Cerebellar cortex (tissue), 1 donor: ENCODE measurements at places on chromosomes 2 and 18.
A peak's percentile ranks its signal among the peaks of the same experiment; 100 is the strongest.

GRCh38 chr2:23626701-23627230 lies 241.8 kb downstream of the KLHL29 start:
- DNase-seq = no peak

GRCh38 chr2:28276076-28276618 lies 116.5 kb upstream of the FOSL2 start:
- peak; percentile 24 for DNase-seq

DNA sequence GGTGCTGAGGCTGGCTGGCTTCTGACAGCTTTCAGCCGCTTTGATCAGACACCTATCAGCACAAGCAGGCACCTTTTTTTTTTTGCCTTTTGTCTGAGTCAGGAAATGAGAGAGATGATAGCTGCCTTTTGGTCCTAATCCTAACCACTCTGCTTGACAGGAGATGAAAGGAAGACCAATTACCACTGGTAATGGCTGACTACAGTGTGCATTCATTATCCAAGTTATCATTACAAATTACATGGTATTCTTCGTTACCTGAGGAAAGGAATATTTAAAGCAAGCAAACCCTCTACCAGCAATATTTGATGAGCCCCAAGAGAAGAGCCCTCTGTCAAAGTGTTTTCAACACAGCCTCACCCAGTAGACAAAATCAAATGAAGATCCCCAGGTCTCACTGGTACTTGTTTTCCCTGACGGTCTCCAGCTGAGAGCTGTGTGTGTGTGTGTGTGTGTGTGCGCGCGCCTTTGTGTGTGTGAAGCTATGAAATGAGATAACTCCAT lies 925.7 kb downstream of the DCDC2C start:
- DNase-seq = no peak

DNA sequence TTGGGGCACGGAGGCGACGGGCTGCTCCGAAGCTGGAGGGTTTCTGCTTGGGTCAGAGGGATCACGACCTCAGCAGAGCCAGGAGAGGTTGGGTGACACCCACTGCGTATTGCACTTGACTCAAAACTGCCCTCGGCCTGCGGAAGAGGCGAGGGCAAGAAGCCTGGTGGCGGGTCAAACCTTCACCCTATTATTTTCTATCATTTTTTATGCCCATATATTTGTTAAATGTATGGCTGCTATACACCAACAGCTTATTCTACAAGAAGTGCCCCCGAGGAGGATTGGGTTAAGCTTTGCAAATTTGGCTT lies 12.6 kb upstream of the SATB2 start:
- DNase-seq = no peak

- DNase-seq = no peak
Measured at GRCh38 chr2:132538331-132538855, 121.8 kb downstream of the GPR39 start.

GRCh38 chr2:119716284-119716672 lies 37.3 kb downstream of the TMEM177 start:
- no peak for DNase-seq

- no peak for DNase-seq
Measured at GRCh38 chr18:60215432-60215831, 157.1 kb downstream of the MC4R start.

DNA sequence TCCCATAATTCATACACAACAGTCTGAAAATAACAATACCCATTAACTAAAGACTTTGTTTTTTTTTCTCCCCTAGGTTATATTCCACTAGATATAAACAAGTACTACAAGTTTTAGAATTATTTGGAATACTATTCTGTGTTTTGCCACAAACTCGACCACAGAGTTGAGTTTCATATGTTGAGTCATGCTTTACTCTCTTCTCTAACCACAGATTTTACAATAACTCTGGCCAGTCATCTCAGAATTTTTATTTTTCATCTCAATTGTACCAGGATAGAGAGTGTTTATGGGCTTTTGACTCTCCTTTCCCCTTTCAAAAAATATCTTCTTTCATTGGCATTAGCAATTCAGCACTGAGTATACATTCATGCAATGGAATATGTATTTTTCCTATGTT lies 348.7 kb upstream of the GALNT5 start:
- DNase-seq = no peak

GRCh38 chr2:102337012-102337411 lies 18.6 kb upstream of the IL18R1 start:
- no peak for DNase-seq

GRCh38 chr18:50749945-50750344 lies 69.9 kb downstream of the MRO start:
- no peak for DNase-seq

DNA sequence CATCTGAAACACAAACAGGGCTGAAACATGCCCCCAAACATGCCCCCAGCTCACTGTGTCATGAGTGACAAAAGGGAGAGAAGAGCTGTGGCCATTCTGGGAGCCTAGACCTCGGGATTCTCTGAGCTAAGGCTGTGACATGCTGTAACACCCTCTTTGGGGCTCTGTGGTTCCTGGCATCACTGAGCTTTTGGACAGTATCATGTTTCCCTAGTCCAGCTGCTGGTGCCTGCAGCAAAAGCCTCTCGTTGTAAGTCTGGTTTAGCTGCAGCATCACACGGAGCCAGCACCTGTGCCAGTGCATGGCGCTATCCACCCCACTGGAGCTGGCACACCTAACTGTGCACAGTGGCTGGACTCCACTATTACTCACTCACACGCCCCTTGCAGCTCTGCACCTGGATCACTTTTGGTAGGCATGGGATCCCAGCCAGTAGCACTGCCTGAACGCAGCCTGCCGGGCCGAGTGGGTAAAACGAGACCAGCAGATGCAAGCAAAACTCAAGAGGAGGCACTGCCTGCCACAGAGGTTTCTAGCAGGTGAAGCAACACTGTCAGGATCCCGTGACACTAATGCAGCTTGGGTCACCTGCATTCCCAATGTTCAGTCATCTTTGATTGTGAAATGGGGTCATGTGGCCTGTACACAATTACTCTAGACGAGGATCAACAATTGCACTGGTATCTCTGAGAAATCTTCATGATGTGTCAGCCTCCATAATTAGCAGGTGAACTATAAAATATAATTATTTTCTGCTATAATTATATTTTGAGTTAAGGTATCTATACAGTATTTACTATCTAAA lies 547.2 kb downstream of the ZNF804A start:
- DNase-seq = no peak

GRCh38 chr2:74942263-74942662 lies 16.2 kb upstream of the POLE4 start:
- no peak for DNase-seq

DNA sequence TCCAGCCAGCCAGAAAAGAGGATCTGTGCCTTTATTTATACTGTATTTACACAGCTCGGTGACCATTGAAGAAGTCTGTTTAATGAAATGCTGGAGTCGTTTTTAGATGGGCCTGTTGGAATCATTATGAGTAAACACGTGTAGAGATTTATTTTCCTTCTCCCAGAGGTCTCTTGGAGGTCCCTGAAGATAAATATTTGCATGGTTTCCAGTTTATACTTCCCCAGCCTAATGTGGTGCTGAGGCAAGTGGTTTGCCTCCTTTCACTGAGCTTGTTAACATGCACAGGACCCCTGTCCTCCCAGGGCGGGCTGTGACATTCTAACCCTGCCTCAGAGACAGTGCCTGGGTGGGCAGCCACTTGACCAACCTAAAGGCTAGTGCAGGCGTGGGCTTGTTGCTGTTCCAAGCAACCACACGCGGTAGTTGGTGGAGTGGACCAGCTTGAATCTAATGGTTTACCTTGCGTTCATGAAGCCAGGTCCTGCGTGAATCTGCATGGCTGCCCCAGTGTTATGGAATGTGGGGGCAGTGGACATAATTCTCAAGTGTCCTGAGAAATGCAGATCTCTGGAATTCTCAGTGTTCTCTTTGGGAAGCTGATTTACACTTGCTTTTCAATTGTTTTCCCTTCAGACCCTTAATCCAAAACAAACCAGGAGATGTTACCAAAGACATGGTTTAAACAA lies 130.2 kb upstream of the DLX2 start:
- no peak for DNase-seq

DNA sequence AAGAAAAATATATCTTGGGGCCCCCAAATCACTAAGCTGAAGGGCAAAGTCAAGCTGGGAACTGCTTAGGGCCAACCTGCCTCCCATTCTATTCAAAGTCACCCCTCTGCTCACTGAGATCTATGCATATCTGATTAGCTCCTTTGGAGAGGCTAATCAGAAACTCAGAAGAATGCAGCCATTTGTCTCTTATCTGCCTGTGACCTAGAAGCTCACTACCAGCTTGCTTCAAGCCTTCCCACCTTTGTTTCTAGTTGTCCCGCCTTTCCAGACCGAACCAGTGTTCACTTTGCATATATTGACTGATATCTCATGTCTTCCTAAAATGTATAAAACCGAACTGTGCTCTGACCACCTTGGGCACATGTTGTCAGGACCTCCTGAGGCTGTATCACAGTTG lies 479.4 kb downstream of the METTL4 start:
- no peak for DNase-seq

DNA sequence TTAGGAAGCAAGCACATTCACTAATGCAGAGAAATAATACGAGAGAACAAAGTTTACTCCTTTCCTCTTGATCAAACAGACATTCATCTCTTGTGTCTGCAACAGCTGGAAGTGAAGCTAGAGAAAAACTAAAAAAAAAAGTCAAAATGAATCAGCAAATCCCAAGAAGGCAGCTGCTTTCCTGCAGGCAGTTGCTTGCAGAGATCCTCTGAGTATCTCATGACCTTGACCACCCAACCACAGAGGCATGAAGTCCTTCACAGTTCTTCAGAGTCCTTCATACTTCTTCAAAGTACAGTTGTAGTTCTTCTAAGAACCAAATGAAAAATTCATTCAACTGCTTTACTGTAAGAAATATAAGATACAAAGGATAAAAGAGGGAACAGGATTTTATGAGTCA lies 97.2 kb upstream of the ACVR1C start:
- no peak for DNase-seq

GRCh38 chr2:44707945-44708660 lies 233.4 kb upstream of the SIX3 start:
- no peak for DNase-seq

DNA sequence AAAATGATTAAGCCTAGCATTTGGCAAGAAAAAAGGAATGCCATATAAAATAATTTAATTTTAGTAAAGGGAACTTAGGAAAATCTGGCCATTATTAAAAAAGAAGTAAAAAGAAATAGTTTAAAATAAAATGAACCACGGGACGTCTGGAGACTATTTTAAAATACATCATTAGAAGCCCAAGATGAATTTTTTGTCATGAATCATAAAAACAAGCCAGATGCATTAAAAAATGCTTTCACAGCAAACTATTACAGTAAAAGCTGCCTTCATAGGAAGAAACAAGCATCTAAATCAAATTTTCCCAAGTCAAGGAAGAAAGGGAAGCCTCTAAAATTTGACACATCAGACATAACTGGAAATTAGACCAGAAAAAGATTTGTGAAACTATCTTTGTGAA lies 33.0 kb downstream of the COL5A2 start:
- no peak for DNase-seq

- DNase-seq = no peak
Measured at GRCh38 chr2:69718338-69718965, 23.5 kb upstream of the ANXA4 start.

DNA sequence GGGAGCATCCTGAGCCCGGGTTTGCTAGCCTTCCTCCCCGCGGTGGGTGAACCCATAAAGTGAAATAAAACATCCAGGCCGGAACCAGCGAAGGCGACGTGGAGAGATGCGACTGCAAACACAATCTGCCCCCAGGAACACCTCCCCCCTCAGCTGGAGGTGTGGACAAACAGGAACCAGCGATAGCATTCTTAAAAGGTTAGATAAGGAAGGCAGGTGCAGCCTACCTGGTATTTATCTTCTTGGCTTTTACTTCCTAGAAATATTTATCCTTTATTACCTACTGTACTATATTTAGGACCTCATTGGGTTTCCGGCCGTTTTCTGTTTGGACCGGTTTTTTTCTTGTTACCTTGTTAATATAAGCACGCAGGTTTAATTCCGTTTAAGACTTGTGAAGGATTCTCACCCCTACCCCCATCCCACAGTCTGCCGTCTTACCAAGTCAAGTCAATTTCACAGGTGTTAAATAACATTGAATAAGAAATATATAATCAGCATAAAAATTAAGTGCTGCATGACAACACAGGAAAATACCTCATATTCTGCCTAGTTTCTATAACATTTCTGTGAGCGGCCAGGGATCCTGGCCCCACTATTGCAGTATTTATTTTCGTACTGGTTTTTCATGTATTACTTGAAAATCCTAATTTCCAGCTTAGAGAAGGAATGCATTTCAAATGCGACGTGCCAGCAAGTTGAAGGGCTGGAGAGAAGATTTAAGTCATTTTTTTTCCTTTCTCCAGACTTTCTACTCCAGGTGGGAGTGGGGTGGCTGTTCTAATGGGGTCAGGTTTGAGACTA lies 224.0 kb upstream of the ID2 start:
- no peak for DNase-seq

DNA sequence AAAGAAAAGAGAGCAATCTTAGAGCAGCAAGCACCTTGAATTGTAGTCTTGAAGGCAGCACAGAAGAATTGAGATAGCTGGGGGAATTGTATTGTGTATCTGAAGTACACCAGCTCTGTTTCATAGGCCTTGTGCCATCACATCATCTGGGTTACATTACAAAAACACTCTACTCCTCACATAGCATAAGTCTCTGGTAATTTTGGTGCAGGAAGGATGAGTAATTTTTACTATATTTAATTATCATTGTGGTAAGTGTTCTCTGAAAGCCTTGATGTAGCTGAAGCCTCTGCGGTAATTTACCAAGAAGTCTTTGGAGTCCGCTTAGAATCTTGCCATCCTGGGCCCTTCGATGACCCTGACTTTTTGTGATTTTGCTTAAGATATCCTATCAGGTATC lies 291.1 kb downstream of the ARHGAP15 start:
- no peak for DNase-seq

DNA sequence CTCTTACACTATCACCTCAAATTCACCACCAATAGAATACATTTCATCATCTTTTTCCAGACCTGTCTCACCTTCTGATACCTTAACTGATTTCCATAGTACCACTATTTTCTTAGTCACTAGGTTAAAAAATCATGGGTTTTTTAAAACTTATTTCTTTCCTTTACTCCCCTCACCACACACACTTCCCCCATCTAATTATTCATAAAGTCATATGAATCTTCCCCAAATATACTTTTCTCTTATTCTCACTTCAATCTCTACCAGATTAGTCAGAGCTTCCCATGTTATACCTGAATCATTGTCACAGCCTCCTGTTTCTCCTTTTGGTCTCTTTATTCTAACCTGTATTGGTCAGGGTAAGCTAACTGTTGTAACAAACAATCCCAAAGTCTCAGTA lies 696.3 kb downstream of the BCL11A start:
- no peak for DNase-seq
